ENCODE measurements at places on chromosomes 3 and 15. TPM values are rescaled to one million over a fixed set of nuclear protein-coding genes. Genes with fewer than 3 reads are reported as not detected.
A peak's percentile ranks its signal among the peaks of the same experiment; 100 is the strongest.

The GBE1 gene
- total RNA-seq, result 23.1 TPM

The CPLX3 gene
- not detected for total RNA-seq

The KY gene
- total RNA-seq, result not detected

The TTC23 gene
- total RNA-seq, result 32.2 TPM

GRCh38 chr3:184884359-184885017, 72.5 kb downstream of the VPS8 start:
- DNase-seq, result no peak

GRCh38 chr15:100781061-100781960, 98.3 kb upstream of the ALDH1A3 start:
- DNase-seq, result peak; percentile 21

All from Peyer's patch (tissue), 4 donors.